ENCODE measurements at places on chromosomes 12 and 14.
A peak's percentile ranks its signal among the peaks of the same experiment; 100 is the strongest.

- no peak for DNase-seq
Observed at GRCh38 chr12:89154743-89155499, 197.4 kb downstream of the DUSP6 start.

DNA sequence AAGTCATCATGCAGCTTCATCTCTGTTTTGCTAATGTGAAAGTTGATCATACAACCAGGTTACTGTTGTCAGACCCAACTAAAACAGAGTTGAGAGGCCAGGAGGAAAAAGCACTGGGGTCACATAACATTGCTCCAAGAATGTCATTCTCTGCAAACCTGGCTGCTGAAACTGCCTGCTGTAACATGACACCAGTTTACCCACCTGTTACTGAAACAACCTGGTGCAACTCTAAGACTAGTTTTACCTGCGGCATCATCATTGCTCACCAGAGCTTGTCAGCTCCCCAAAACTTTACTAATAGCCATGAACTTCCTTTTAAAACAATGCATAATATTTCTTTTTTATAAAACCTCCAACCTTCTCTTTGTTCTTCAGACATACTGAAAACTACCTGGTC, 30.7 kb upstream of the DEGS2 start:
- no peak for DNase-seq

DNA sequence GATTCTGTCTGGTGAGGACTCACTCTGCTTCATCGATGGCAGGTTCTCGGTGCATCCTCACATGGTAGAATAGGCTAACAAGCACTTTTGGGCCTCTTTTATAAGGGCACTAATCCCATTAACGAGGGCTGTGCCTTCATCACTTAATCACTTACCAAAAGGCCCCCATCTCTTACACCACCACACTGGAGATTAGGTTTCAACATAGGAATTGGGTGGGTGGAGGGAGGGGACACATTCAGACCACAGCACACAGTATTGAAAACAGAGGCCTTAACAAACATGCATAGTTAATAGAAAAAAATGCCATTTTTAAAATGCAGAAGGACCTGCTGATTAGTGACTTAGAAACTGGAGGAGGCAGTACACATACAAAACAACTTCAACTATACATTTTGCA, 61.6 kb downstream of the SPPL3 start:
- no peak for DNase-seq

GRCh38 chr12:87160848-87161601, 868.2 kb downstream of the C12orf50 start:
- DNase-seq, result no peak

DNA sequence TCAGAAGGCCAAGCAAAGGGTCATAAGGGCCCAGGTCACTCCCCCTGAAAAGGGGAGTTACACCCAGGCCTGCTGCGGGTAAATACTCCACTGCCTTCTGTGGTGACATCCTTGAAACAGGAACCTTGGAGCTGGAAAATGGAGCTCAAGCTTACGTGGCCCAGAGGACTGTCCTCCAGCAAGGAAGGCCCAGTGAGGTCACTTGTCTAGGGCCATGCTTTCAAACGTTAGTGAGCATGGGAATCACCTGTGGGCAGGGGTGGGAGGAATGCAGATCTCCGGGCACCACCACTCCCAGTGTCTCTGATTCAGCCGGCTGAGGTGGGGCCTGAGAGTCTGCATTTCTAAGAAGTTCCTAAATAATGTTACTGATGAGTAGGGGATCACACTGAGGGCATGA, 140.5 kb upstream of the CCND2 start:
- DNase-seq, result no peak

GRCh38 chr14:102486513-102487203, 22.9 kb downstream of the ANKRD9 start:
- DNase-seq, result no peak

- DNase-seq, result no peak
Observed at GRCh38 chr14:99242816-99243721, 28.9 kb downstream of the BCL11B start.

DNA sequence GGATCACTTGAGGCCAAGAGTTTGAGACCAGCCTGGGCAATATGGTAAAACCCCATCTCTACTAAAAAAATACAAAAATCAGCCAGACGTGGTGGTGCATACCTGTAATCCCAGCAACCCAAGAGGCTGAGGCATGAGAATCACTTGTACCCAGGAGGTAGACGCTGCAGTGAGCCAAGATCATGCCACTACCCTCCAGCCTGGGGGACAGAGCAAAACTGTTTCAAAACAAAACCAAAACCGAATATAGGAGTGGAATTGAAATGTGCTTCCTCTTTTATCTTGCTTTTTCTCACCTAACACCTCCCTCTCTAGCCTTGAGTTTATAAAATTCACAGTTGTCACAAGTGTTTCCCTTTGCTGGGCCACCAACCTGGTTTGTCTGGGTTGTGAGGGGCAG, 181.9 kb downstream of the PAH start:
- no peak for DNase-seq

DNA sequence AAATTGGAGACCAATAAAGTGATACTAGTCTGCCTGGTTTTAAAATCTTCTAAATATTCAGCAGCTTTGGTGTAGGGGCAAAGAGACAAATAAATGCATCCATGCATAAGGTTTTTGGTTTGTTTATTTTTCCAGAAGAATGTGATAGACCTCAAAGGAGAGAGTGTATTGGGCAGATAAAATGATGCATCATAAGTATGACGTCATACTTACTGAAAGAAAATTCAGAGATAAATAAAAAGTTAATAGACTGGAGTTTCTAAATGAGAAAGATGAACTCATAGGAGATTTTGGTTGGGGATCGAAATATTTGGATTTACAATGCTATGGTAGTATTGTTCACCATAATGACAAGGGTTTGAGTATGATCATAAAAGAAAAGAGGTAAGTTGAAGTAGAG, 10.2 kb downstream of the SYT10 start:
- no peak for DNase-seq

DNA sequence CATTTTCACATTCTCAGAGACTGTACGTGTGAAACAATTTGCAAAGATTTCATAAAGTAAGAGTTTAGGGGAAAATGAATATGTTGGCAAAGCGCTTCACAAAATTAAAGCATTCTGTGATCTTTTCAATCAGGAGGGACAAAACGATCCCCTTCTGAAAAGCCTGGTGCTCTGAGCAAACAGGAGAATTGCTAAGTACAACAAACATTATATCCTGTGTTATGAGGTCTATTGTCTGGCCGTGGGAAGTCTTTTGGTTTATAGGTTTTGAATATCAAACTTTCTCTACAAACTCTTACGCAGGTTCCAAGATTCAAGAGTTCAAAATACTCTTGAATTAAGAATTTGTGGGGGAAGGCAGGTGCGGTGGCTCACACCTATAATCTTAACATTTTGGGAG, 7.2 kb upstream of the FOXN3 start:
- no peak for DNase-seq

DNA sequence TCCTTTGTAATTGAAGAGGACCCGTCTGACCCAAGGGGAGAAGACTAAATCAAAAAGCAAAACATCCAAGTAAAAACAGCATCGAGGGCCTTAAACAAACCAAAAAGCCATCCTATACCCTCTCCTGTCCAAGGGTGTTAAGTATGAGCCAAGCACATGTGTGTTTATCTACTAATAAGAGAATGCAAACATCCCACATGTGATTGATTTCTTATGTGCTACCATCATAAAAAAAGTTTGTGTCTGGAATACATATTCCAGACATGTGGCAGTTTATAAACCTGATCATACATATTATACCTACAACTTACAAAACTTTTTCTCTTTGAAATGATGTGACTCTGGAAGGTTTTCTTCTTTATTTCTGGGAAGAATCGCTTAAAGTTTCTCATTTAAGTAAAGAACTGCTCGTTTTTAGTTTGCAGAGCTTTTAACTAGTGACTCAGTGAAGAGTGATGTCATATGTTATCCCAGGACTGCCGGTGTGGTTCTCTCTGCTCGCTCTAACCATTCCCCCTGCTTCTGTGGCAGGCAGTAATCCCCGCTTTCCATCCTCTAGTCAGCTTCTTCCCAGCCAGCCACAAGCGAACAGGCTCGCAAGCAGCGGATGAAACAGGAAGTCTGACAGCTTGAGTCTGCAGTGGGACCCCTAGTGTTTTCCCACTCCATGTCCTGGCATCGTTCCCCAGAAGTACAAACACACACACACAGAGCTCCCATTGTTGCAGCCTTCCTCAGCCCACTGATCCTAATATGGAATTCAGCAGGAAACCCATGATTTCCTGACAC, 431 bp upstream of the RHOJ start:
- peak; percentile 91 for DNase-seq

GRCh38 chr14:50059763-50060616, 56.4 kb downstream of the VCPKMT start:
- no peak for DNase-seq

- DNase-seq, result no peak
Observed at GRCh38 chr12:108240027-108240785, 98.9 kb downstream of the CMKLR1 start.

GRCh38 chr12:113514602-113515001, 42.9 kb upstream of the LHX5 start:
- DNase-seq, result no peak

- DNase-seq, result no peak
Observed at GRCh38 chr14:84674636-84675035, 855.3 kb upstream of the FLRT2 start.

DNA sequence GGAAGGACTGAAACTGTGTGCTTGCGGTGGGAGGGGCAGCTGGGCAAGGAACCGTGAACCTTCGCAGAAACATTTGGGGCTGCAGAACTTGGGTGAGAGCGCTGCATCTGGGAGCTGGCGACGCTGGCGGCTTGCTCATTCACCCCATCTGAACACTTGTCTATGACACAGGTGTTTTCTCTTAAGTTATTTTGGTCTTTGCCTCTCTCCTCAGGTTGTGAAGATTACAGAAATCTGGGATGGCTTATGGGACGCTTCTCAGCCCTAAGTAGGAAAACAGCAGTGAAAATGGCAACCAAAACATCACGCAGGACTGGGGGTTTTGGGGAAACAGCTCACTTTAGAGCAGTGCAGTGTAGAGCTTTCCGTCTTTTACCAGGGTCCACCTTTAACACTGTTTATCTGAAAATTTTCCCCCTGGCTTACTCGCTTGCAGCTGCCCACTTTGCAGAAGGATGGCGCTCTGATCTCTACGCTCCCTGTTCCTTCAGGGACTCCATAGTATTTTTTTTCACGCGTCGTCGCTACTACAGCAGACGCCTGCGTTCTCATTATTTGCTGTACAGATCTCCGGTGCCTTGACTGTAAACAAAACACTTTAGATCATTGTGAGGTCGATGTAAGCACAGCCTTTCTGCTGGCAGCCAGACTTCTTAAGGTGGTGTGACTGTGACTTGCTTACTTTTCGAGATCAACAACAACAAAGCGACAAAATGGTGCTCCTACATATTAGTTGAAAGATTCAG, 2.7 kb upstream of the CDKN1B start:
- no peak for DNase-seq

GRCh38 chr14:81219759-81220579, 790 bp downstream of the GTF2A1 start:
- DNase-seq, result no peak

- DNase-seq, result no peak
Observed at GRCh38 chr14:62592877-62593276, 452.4 kb downstream of the KCNH5 start.

DNA sequence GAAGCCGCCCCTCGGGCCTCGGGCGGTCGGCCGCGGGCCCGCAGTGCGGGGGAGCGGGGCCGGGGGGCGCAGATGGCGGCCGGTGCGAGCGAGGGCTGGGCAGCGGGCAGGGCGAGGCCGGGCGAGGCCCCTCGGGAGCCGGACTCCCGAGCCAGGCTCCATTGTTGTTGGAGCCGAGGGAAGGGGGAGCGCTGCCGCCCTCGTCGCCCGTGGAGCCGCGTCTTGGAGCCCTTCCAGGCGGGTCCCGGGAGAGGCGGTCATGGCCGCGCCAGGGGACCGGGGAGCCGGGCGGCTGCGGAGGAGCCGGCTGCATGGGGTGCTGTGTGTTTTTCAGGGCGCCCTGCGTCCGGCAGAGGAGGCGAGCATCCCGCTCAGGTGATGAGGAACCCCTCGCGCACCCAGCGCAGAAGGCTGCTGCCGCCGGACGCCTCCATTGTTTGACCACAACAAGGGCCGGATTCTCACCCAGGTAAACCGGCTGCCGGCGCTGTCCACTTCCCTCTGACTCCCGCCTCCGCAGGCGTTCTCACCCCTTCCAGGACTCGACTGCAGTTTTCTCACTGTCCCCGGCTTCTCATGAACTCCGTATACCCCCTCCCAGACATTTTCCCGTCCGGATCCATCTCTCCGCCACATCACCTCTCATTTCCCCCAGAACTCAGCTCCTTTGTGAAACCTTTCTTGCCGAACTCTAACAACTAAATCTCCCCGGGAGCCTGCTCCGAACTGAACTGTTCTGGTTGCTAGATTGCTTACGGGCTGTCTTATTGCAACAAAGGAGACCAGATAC, 732 bp downstream of the ZNF664 start:
- DNase-seq, result no peak

DNA sequence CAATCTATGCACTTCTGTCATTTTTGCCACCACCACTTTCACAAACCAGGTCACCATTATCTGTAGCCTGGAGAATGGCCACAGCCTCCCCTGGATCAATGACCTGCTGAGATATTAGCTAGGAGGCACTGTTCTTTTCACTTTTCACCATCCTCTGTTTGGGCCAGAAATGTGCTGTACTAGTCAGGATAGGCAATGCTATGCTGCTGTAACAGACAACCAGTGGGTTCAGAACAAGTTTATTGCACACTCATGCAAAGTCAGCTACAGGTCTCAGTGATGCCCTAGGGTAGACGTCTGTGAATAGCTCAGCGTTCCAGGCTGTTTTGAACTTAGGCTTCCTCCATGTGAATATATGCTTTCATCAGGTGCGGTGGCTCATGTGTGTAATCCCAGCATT, 231.5 kb downstream of the SUDS3 start:
- DNase-seq, result no peak

GRCh38 chr14:55514819-55515490, 65.1 kb upstream of the KTN1 start:
- peak; percentile 89 for DNase-seq

- DNase-seq, result no peak
Observed at GRCh38 chr14:106038263-106038662, 511.9 kb downstream of the TMEM121 start.

DNA sequence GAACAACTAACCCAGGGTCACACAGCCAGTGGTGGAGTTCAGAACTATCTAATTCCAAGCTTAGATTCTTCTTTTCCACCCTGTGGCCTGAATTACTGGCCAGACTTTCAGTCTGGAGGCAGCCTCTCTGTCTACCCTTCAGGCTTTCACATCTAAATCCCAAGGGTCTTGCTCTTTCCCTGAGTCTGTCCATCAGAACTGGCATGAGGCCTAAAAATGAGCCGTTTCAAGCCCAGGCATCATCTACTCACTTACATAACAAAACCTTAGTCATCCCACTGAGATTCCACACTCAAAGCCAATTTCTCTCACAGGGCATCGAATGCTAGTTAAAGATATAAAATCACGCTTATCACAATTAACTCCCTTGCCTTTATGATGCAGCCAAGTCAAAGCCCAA, 1.3 kb upstream of the PTGDR start:
- no peak for DNase-seq
